ENCODE measurements at places on chromosomes 12 and 14. TPM values are rescaled to one million over a fixed set of nuclear protein-coding genes. Genes with fewer than 3 reads are reported as not detected.

- peak; percentile 87 for DNase-seq
Observed at GRCh38 chr14:67618617-67619063, 1.1 kb upstream of the ARG2 start.

The MMP19 gene
- total RNA-seq = 1.5 TPM

The CACNA1C gene
- total RNA-seq = 3.6 TPM

The OR4E2 gene
- total RNA-seq = not detected

The RERGL gene
- not detected for total RNA-seq
